Fibroblast of upper back skin (primary cell): ENCODE measurements at places on chromosomes 4 and X.
A peak's percentile ranks its signal among the peaks of the same experiment; 100 is the strongest.

DNA sequence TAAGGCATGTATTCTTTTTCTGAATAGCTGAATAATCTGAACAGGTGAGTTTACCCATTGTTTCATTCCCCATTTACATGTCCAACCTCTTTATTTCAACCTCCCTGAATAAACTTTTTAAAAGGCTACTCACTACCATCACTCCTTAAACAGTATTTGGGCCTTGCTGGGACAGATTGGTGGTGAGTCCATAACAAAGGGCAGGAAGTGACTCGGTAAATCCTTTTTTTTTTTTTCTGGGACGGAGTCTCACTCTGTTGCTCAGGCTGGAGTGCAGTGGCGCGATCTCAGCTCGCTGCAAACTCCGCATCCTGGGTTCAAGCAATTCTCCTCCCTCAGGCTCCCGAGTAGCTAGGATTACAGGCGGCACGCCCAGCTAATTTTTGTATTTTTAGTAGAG lies 23.4 kb upstream of the SEC24B start:
- no peak for DNase-seq

GRCh38 chr4:134260126-134260525 lies 58.5 kb upstream of the PABPC4L start:
- DNase-seq, result no peak

DNA sequence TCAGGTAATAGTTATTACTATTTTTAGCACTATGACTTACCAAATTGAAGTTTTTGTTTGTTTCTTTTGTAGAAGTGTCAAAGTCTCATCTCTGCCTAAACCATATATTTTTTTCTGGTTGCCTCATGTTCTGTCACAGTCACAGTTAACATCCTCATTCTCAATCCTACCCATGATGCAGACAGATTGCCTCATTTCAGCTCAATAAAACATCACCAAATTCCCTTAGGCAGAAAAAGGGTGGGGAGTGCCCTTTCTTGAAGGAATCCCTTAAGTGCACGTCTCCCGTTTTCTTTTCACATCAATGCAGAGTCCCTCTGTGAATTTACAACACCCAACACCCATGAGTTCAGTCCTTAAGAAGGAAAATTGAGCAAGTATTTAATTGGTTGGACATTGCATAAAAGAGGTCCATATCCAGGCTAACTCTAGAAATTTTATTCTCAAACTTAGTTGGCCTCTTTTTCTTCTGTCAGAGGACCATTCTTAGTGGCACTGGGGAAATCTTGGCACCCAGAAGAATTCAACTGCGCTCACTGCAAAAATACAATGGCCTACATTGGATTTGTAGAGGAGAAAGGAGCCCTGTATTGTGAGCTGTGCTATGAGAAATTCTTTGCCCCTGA lies 103.7 kb upstream of the BMPR1B start:
- no peak for DNase-seq

DNA sequence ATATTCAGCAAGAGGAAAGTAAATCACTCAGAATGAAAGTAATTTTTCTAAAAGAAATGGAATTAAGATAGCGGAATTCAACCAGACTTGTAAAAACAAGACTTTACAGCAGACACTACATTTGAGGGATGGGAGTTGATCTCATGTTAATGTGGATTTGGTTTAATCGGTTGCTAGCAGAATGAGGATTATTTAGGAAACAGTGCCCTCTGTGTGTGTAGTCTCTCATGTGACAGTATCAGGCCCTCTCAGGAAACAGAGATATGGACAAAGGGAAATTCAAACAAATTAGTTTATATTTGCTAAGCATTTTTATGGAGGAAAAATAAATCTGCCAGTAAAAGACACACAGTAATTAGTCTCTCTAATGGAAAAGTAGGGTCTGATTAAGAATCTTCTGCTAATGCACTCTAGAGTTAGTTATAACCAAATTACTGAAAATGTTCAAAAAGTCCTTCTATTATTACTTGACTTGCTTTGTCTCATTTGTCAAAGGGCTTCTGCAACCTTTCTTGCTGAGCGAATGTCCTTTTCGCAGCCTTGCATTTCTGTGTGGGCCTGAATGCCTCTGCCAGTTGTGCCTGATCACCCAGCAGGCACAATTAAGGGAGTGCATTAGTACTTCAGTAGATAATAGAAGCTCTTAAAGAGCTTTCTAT lies 1282.3 kb upstream of the TENM3 start:
- peak; percentile 10 for DNase-seq

DNA sequence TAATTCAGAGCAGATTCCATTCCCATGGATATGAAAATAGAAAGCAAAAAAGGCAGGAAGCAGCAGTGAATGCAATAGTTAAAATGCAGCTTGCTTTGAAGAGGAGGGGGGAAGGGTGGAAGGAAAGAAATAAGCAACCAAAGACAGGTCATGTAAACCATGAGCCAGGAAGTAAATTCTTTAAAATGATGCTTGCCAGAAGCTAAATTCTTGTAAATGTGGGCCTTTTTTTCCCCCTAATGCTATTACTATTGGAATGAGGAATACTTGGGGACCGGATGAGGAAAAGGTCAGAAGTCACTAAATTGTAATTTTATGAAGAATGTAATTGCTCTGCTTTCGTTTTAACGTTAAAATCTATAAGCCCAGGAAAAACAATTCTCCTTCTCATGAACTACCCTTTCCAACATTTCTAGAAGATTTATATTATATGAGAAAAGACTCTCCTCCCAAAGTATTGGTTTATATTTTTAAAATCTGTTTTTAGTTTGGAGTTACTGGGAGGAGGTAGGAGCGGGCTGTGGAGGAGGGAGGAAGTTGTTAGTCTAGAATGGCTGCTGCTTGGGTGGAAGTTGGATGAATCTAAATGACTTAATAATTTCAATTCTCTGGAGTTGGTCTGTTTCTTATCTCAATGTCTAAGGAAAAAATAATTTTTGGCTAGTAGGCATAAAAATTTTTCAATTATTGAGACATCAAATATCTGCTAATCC lies 77.6 kb upstream of the PCDH18 start:
- DNase-seq, result peak; percentile 89
